ENCODE measurements at places on chromosomes 11 and 22. TPM values are rescaled to one million over a fixed set of nuclear protein-coding genes. Genes with fewer than 3 reads are reported as not detected.

OR9I1 gene
- not detected for total RNA-seq

OR8G5 gene
- not detected for total RNA-seq

SMC1B gene
- not detected for total RNA-seq

CREB3L1 gene
- not detected for total RNA-seq

DCDC1 gene
- total RNA-seq = 0.63 TPM

FOLR1 gene
- total RNA-seq = not detected

FGF4 gene
- total RNA-seq = not detected

ELMOD1 gene
- total RNA-seq = not detected

OR8D1 gene
- total RNA-seq = not detected
